Fibroblast of upper back skin (primary cell): ENCODE measurements at places on chromosomes 3 and 15.
A peak's percentile ranks its signal among the peaks of the same experiment; 100 is the strongest.

GRCh38 chr3:17783426-17783825 lies 41.0 kb upstream of the TBC1D5 start:
- no peak for DNase-seq

DNA sequence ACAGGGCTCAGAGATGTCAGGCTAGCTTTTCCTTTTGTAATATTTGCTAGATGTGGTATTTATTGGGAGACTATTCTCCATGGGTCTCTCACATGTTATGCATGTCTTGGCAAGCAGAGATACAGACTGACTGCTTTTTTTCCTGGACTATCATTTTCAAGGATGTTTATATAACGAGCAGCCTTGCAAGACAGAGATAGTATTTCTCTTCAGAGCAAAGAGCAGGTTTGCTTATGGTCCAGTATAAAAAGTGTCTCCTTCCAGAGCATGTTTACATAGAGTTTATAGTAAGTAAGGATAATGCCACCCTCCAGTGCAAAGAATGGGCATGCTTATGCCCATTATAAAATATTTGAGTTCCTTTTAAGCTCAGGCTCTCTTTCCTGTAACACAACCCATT lies 24.6 kb downstream of the GTF2E1 start:
- peak; percentile 13 for DNase-seq

GRCh38 chr15:64837502-64837901 lies 4.2 kb upstream of the PLEKHO2 start:
- DNase-seq: no peak

DNA sequence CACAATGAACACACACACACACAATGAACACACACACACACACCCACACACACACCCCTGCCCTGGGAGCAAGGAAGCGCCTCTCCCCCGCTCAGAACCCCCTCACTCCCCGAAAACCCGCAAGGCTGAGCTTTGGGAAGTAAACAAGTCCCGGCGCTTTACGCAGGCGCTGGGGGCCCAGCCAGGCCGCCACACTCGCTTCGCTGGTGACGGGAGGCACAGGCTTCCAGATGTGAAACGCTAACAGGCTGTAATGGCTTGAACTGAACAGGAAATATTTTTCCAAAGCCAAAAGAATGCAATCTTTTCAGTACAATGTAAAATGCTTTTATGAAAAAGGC lies 122.7 kb upstream of the IGF1R start:
- peak; percentile 47 for DNase-seq

- peak; percentile 46 for DNase-seq
Observed at GRCh38 chr3:34683851-34684250, 885.4 kb downstream of the PDCD6IP start.

DNA sequence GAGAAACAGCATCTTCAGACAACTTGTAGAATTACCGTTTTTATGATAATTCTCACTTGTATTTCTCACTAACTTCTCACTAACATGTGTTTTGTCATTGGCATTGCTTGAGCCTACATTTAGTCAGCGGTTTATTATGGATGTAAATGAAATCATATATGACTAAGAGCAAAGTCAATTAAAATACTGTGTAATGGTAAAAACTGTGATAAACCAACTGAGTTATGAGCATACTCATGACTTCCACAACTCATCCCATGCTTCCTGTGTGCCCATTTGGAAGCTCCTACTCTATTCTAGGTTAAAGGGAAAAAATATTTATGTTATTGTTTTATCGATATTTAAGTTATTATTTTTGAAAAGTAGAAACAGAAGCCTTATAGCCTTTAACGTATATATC lies 12.8 kb downstream of the PXK start:
- no peak for DNase-seq

GRCh38 chr15:92243227-92243626 lies 150.5 kb upstream of the ST8SIA2 start:
- DNase-seq: no peak

- peak; percentile 60 for DNase-seq
Observed at GRCh38 chr3:146177519-146177918, 16.5 kb upstream of the PLOD2 start.

DNA sequence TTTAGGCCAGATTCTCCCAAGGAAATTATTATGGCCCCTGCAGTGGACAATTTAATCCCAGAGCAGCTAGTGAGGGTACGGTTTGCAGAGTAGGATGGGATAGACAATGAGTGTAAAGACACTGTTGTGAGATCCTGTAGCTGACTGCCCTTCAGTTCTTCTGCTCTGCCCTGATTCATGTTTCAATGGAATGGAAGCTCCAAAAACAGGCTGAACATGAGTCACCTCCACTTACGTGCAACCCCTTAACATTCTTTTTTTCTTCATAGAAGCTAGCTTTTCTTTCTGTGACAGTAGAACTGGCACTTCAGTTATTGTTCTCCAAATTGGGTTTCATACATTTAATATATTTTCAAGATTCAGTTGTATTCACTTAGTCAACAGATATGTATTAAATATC lies 32.1 kb downstream of the CLDN18 start:
- peak; percentile 77 for DNase-seq

- DNase-seq: no peak
Observed at GRCh38 chr3:4820296-4821121, 158.7 kb upstream of the BHLHE40 start.
